NCI-H2029 (cell line): ENCODE measurements at places on chromosomes 5 and 9.

GRCh38 chr9:34579808-34580163 lies 9.7 kb downstream of the CNTFR start:
- DNase-seq: no peak

DNA sequence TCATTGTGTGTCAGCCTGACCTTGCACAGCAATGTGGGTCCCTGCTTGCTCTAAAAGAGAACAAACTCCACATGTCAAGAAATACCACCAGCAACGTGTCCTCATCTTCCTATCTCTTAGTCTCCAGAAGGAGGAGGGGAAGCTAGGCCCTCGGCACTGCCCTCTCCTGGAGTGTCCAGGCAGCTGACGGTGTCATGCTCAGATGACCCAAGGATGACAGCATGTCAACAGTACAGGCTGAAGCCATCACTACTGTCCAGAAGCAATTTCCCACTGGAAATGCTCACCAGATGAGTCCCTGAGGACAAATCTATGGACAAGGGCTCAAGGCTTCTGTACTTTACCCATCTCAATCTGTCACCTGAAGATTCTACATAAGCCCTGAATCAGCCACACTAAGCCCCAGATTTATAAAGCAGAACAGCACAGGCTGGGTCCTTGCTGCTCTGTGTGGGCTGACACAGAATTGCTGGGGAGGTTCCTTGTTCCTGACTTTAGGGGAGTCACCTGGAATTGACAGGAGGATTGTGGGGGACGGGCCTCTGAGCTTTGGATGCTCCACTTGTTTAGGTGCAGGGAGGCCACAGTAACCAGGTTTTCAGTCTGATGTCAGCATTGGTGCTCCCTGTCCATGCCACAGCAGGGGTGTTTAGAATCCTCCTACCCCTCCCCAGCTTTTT lies 210.2 kb downstream of the DAB2IP start:
- no peak for DNase-seq

GRCh38 chr9:69535286-69535832 lies 136.8 kb downstream of the APBA1 start:
- DNase-seq: no peak

- no peak for DNase-seq
Observed at GRCh38 chr9:136853596-136854112, 1.5 kb downstream of the MAMDC4 start.

GRCh38 chr9:2018162-2018643 lies 3.1 kb downstream of the SMARCA2 start:
- no peak for DNase-seq

DNA sequence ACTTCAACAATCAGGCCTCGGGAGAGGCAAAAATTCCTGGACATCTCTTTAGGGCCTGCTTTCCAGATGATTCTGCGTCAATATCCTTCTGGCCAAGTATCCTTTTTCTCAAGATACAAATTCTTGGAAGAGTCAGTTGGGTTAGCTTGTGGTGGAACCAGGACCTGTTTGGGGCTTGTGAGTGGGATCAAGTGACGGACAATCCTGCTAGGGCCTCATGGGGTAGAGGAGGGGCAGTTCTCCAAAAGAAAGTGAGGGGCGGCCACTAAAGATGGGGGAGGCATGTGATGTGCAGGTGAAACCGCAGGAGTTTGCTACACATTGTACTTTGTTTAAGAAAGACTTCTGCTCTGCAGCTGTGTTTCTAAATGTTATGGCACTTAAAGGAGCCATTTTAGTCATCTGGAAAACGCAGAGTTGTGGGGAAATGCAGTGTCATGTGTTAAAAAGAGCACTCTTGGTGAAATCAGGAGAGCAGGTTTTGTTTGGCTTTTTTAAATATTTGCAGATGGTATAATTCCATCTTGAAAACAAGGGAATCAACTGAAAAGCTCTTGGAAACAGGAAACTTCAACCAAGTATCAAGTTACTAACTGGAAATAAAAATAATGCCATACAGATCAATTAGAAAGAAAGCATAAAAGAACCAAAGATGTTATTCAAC lies 27.4 kb upstream of the GSN start:
- no peak for DNase-seq

DNA sequence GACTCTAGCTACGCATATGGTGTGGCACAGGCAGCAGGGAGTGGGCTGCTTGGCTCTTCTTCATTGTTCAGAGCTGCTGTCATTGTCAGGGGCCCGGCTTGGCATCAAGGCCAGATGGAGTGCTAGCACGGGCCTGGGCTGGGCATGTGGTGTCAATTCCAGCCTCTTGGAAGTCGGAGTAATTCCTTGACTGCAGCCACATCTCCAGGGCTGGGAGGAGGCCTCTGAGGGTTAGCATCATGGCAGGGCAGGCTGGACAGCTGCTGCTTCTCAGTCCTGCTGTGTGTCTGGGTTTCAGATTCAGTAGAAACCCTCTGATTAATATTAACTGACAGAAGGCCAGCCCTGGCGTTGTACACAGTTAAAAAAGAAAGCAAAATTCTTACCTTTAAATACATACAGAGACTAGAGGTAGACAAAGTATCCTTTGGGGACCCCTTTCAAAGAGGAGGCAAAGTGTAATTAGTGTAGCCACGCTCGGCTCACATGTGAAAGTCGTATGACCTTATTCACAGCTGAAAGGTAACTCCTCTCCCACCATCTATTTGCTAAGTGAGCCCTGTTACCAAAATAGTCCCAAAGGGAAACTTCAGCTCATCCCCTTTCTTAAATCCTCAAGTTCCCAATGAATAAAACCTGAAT lies 126.4 kb downstream of the DOCK2 start:
- no peak for DNase-seq

DNA sequence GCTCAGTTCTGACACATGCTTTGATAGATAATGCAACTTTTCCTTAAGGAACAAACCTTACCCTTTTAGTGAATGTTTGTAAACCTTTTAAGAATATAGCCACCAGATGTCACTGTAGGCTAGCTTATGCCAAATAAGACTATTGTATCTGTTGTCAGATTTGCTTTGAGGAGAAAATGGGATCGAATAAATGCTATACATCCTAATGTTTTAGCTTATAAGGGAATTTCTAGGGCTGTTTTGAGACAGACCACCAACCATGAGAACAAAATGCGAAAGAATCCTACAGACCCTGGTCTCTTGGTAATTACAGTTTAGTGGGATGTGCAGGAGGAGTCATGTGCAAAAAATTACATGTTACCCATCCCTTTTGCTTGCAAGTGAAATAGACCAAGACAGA lies 127.6 kb upstream of the NMUR2 start:
- DNase-seq: peak; percentile 63
